ENCODE measurements at places on chromosomes 1 and 21. TPM values are rescaled to one million over a fixed set of nuclear protein-coding genes. Genes with fewer than 3 reads are reported as not detected.

DNA sequence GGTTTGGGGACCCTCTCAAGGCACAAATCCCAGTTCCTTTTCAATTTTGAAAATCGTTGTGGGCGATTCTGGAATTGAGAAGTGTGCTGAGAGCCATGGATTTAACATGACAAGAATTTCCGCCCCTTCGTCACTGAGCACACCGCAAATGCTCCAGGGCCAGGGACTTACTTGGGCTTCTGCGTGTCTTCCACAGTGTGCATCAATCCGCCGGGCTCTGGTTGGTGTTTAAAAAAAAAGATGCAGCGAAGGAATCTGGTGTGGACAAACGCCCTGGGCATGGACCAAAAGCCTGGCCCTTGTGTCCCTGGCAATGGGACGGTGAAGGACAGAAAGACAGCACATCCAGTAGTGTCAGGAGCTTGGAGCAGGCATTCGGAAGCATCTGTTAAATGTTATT lies 696 bp upstream of the CLDN14 start:
- no peak for DNase-seq

The C1QB gene
- total RNA-seq = not detected

- DNase-seq = no peak
Observed at GRCh38 chr21:45801989-45802388, 158.5 kb downstream of the PCBP3 start.

DNA sequence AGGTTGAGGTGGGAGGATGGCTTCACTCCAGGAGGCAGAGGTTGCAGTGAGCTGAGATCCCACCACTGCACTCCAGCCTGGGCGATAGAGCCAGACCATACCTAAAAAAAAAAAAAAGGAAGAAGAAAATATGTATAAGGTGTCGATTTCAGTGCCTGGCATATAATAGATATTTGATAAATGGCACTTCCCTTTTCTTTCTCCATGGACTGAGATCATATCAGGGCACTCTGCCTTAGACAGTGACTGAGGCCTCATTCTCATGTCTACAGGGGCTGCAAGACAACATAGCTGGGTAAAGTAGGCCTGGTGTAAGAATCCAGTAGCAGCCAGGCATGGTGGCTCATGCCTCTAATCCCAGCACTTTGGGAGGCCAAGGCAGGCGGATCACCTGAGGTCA lies 21.2 kb downstream of the PCAT6 start:
- DNase-seq = no peak

All from activated naive CD4-positive, alpha-beta T cell treated with anti-CD3 and anti-CD28 coated beads, Interleukin-2, amount 50 U/mL, for 72 hours (primary cell).